ENCODE measurements at places on chromosomes 5 and 9.
A peak's percentile ranks its signal among the peaks of the same experiment; 100 is the strongest.

DNA sequence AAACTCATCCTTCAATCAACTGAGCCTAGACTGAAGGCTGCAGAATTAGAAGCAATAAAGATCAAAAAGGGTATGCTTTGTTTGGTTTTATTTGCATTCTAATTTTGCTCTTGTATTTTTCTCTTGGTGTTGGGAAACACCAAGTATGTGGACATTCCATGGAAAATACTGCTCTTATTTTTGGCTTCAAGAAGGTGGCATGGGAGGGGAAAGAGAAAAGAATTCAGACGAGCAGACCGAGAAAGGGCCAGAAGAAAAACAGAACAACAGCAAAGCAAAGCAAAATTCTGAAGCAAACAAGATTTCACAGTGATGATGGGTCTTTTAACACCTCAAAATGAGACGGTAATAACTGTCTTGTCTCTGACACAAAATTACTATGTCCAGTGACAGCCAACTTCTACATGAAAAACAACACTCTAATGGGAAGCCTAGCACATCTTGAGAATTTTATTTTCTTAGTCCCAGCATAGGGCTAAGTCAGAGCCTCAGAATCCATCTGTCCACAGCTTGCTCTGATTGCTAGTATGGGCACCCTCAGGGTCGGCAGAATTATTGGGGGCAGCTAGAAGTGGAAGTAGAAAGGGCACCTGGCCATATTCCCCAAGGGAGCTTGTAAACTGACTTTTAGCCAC lies 26.8 kb downstream of the FREM1 start:
- DNase-seq: no peak

- DNase-seq: no peak
Observed at GRCh38 chr9:107190936-107191290, 92.2 kb upstream of the RAD23B start.

DNA sequence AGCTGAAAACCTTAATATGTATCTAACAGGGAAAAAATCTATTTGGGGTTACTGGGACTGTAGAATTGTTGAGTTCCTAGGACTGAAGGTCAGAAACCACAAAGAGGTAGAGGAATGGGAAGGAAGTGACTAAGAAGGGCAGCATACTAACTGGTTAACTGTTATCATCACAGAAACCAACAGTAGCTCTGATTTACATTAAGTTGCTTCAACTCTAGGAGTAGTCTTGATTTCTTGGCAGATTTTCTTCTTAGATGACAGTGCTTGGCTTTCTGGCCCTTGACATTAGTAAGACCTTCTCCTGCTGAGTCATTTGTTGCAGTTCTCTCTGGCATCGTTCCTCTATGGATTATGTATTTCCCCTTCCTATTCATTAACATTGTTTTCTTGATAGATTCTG lies 116.1 kb upstream of the RASA1 start:
- DNase-seq: no peak

DNA sequence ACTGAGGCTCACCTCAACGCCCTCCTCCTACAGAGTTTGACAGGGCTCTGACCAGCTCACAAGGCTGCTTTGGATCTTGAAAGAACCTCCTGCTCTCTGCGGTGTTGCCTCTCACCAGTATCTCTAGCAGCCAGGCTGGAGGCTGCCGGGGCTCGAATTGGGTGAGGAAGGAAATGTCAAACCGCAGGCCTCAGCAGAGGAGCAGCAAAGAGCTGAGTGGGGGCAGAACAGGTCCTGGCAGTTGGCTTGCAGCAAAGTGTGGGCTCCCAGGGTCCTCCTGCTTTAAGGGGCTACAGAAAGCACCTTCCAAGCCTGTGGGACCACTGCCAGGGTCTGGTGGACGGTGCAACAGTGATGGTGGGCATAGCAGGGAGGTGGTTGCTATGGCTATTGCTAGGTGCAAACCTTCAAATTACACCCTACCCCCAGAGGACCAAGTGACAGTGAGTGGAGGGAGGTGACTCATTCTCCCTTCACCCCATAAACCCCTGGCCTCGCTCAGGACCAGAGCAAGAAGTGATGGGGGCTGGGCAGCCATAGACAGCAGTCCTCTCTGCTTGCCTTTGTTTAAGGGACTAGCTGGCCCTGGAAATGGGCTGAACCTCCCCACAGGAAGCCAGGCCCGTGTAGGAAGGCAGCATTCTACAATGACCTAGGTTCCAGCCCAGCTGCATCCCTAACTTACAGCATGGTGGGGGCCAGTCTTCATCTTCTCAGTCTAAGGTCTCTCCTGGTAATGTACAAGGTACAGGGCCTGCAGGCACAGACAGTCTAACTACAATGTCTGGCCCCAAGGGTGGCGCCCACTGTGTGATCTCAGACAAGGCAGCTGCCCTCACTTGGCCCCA lies 18.7 kb downstream of the LCP2 start:
- DNase-seq: peak; percentile 75

- DNase-seq: no peak
Observed at GRCh38 chr9:116437411-116438370, 249.4 kb upstream of the TRIM32 start.
